ENCODE measurements at places on chromosomes 2 and 18.

- DNase-seq, result no peak
Measured at GRCh38 chr18:6414723-6415417, at the start of gene L3MBTL4. Gene L3MBTL4, minus strand, starts transcription at chr18:6414911. Its CDS starts 103,286 bp downstream, at chr18:6311625.

DNA sequence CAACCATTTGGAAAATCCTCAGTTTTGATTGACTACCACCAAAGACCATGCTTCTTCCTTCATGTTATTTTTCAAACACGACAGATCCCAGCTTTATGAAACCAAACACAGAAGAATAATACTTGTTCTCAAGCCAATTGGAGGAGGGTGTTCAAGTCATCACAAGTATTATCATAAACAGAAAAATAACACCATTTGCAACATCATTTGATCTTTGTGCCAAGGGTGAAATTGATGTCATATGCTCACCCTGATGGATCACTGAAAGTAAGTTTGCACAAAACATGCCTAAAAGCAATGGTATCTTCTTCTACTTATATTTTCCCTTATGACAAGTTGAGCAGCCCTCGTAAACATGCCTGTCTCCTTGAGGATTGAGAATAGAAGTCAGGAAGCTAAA is 448.0 kb upstream of the ZEB2 start:
- no peak for DNase-seq

GRCh38 chr2:100485396-100485795 is 15.1 kb downstream of the NMS start:
- DNase-seq, result no peak

DNA sequence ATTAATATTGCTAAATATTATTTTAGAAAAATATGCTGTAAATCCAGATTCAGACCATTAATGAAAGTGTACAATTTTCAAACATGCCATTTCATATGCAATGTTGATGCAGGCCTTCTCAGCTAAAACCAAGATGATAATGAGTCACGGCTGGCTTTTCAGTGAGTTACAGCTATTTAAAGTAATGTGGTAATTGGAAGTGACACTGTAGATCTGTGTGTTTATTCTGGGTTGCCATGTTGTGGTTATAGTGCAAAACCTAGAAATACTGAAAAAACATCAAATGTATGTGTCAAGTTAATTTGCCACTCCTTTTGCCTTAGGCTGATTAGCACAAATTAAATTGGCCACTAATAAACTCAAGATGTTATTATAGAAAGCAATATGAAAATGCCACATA is 506.6 kb downstream of the ERBB4 start:
- no peak for DNase-seq

- no peak for DNase-seq
Measured at GRCh38 chr2:26658691-26659346, 17.7 kb upstream of the CIB4 start.

DNA sequence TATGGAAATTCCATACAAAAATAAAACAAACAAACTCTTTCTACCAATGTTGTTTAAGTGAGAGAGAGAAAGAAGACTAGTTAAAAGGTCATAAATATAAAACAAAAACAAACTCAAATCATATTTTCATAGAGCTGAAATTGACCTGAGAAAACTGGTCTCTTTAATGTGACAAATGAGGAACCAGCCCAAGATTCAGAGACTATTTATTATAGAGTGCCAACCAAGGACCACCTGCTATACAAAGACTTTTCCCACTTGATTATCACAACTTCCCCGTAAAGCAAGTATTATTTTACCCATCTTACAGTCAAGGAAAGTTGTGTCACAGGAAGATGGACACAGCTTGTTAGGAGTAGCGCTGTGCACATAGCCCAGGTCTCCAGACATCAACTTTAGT is 13.3 kb downstream of the ANKRD44 start:
- DNase-seq, result no peak

- DNase-seq, result no peak
Measured at GRCh38 chr2:46252891-46253659, 44.1 kb upstream of the EPAS1 start.

GRCh38 chr2:165776013-165776412 is 18.0 kb downstream of the GALNT3 start:
- DNase-seq, result no peak

DNA sequence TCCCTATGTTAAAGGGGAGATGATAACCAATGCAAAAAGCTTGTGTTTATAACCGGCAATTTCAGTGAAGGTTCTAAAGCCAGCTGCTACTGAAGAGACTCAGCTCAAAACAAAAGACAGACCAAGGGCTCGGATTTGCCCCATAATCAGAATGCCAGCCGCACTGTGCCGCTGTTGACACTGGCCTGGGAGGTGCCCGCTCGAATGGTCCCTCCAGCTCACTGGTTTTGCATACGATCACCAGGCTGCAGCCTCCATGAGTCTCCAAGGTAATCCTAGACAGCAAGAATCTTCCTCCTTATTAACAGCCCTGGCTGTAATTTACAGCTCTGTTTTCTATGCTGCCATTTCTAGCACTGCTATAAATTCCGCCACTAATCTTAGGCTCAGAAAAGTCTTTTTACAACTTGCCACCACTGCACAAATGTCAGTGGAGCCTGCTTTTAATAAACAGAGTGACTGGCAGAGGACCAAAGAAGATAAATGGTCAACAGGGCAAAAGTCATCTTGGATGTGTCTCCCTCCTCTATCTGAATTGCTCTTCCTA is 155.7 kb upstream of the SH3BP4 start:
- DNase-seq, result no peak

GRCh38 chr2:149278161-149278871 is 52.1 kb upstream of the LYPD6 start:
- no peak for DNase-seq

DNA sequence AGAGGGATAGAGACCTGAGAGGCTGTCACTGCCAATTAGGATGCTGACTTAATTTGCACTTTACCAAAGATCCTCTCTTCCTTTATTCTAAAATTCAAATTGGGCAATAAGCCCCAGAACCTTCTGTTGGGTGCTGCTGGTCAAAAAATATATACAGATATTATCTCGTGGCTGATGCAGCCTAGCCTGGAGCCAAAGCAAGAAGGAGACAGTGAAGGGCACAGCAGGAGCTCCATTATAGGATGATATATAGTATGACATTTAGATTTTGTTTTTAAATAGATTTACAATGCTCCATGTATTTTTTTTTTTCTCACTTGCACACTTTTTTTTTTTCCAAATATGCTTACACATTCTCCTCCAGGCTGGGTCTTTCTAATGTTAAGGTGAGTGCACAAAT is 579.3 kb downstream of the PIK3C3 start:
- no peak for DNase-seq

DNA sequence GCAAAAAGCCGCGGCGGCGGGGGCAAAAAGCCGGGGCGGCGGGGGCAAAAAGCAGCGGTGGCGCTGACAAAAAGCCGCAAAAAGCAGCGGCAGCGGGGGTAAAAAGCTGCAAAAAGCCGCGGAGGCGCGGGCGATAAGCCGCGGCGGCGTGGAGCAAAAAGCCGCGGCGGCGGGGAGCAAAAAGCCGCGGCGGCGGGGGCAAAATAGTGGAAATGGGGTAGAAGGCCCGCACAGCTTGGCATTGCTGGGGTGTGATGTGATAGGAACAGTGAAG is 450.1 kb downstream of the ANKRD30B start:
- DNase-seq, result no peak

DNA sequence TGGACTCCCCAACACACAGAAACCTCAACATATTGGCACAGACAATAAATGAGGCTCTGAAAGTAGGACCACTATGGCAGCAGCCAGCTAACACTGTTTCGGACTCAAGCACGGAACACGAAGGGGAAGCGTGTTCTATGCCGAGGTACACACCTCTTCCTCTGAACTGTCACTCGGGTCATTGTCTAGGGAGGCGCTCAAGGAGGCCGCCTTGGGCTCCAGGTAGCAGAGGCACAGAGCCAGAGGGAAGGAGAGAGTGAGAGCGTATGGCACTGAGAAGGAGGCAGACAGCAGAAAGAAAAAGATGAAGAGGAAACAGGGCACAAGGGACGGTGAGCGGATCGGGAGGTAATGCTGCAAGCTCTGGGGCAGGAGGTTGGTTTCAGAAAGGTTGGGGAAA is 120.1 kb upstream of the ZBTB14 start:
- no peak for DNase-seq

GRCh38 chr2:118854507-118855345 is 7.3 kb upstream of the EN1 start:
- DNase-seq, result no peak

DNA sequence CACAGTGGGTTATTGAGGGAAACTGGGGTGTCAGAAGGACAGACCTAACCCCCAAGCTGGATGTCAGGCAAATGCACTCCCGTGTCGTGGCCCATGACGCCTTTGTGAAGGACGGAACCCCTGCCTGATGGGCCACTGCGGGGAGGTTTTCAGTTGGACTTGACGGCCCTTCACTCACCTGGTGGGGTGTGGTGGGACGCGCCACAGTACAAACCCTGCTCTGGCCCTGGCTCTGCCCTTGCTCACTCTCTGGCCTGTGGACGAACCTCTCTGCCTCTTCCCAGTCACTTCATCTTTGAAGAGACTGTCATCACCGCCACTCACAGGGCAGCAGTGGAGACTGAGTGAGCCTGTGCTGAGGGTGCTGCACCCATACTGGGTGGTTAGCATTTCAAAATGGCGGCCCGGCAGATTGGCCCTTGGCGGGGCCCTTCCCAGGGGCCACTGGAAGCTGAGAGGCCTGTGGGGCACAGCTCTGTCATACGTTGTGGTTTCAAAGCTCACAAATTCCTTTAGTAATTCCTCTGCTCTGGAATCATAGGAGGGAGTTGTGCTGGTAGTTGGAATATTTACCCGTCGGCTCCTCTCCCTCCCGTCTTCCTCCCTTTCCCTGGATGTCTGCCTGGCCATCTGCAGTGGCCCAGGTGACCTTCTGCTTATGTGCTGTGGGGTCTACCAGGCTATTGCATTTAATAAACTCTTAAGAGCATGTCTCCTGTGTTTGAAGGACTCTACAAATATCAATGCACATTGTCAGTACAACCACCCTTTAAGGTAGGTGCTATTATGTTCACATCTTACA is 200.6 kb downstream of the CTIF start:
- no peak for DNase-seq

DNA sequence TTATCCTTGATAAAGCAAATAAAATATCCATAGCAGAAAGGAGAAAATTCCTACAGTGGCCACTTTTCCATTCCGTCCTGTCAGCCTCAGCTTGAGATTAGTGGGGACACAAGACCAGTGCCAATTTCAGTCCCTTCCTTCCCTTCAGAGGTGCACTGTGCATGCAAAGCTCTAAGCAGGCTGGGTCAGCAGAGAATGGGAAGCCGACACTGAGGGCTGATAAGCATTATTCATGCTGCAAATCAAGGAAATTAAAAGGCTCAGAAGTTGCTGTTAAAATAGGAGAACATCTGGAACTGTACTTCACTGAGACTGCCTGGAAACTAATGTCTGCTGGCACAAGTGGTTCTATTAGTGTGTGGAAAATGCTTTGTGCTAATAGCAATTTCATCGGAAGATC is 534.3 kb downstream of the ADCYAP1 start:
- DNase-seq, result no peak

GRCh38 chr2:9690252-9690651 is 59.5 kb upstream of the YWHAQ start:
- DNase-seq, result no peak

DNA sequence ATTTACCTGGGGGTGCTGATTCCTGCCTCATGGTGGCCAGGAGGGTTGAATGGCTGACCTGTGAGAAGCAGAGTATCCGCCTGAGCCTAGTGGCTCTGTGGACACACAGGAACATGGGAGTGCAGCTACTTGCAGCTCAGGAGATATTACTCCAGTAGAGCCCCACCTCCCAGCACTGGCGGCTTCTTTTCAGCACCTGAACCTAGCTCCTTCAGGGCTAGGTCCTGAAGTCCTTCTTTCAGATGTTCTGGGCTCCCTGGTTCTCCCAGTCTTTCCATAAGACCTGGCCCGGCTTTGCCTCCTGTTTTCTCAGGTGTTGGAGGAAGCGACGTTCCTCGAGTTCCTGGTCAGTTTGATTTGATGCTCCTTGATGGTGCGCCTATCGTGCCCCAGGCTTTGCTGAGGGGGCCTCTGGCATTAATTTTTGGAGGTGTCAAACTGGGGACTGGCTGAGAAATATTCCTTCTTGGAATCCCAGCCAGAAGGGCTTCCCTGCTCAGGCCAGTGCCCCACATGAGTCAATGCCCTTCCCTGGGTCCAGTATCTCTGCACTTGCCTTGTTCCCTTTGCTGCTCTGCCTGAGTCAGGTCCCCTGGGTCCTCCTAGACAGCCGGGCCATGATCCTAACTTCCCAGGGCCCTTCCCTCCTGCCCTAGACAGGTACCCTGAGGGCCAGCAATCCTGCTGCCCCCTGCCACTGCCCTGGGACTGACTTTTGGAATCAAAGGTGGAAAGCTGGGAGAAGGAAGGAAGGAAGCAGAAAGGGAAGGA is 110.7 kb upstream of the HAAO start:
- no peak for DNase-seq

GRCh38 chr2:25062511-25062917 is 20.6 kb downstream of the EFR3B start:
- no peak for DNase-seq

DNA sequence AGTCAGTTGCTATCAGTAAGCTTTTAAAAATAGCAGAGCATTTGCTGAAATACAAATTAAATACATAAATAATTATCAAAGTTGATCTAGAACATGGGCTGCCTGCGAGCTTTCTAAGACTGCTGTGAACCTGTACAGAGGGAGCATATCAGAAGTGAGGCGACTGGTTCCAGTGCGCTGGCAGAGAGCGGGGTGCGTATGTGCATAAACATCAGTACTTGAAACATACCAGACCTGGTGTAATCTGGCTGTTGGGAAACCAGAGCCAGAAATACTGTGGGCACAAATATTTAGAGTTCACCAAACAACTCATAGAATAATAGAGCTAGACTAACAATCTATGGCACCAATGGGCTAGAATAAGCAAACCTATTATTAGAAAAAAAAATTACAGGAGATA is 27.3 kb downstream of the PDIA6 start:
- DNase-seq, result no peak

DNA sequence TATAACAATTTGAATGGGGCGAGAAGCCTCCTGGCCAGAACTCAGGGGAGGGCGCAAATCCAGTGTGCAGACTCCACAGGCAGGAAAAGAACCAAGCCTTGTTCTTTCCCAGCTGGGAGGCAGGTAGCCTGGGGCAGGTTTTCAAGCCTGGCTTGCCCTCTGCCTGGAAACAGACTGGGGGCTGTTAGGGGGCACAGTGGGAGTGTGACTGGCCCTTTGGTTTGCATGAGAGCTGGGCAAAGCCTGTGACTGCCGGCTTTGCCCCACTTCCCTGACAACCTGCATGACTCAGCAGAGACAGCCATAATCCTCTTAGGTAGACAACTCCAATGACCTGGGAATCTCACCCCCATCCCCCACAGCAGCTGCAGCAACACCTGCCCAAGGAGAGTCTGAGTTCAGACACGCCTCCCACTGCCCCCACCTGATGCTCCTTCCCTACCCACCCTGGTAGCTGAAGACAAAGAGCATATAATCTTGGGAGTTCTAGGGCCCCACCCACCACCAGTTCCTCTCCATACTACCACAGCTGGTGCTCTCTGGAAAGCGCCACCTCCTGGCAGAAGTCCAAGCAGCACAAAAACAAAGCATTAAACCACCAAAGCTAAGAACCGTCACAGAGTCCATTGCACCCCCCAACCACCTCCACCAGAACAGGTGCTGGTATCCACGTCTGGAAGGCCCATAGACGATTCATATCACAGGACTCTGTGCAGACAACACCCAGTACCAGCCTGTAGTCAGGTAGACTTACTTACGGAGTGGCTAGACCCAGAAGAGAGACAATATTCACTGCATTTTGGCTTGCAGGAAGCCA is 402.5 kb downstream of the STK39 start:
- DNase-seq, result no peak

- no peak for DNase-seq
Measured at GRCh38 chr18:75160364-75160763, 48.6 kb downstream of the PTGR3 start.

Data from stimulated activated CD8-positive, alpha-beta memory T cell treated with anti-CD3 and anti-CD28 coated beads, Interleukin-7, amount 100 ng/mL, for 1 hour (primary cell).